ENCODE measurements at places on chromosomes 16 and 17.

DNA sequence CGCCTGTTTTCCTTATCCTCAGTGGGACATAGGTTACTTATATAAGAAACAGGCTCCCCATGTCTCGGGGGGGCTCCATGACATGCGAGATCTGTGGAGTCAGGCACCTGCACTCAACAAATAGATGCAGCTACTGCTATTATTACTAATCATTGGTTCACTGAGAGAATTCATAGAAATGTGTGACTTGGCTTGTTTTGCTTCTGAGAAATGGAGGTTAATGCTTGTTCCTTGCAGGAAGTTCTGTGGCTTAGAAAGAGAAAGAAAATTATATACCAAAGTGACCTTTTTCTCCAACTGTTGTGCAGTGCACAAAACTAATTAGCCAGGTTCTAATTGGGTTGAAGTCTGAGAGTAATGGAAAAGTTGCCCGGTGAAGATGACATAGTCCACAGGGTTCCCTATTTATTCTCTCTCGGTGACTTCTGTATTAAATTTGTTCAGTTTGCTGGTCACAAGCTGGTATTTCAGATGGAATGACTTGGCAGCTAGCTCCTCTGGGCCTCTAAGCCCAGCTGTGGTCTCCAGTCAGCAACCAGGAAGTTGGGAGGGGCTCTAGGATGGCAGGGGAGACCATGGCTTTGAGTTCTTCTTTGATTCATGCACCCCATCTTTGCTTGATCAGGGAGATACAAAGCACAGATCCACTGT is 17.6 kb upstream of the MAF start:
- DNase-seq = peak; percentile 27

- DNase-seq = no peak
Observed at GRCh38 chr16:47473792-47474191, 12.7 kb downstream of the PHKB start.

GRCh38 chr17:66602659-66603384 is 232.1 kb upstream of the CACNG5 start:
- DNase-seq = no peak

- peak; percentile 24 for DNase-seq
Observed at GRCh38 chr17:47618410-47618809, 31.3 kb upstream of the KPNB1 start.

GRCh38 chr17:74212209-74212912 is 1.0 kb upstream of the TTYH2 start:
- peak; percentile 62 for DNase-seq

- DNase-seq = peak; percentile 64
Observed at GRCh38 chr17:31339906-31340661, 18.7 kb upstream of the EVI2A start.

- no peak for DNase-seq
Observed at GRCh38 chr17:50508573-50509460, 578 bp downstream of the MYCBPAP start.

- DNase-seq = peak; percentile 18
Observed at GRCh38 chr16:70331588-70332358, 14.9 kb upstream of the DDX19A start.
